ENCODE measurements at places on chromosomes 7 and 10.

DNA sequence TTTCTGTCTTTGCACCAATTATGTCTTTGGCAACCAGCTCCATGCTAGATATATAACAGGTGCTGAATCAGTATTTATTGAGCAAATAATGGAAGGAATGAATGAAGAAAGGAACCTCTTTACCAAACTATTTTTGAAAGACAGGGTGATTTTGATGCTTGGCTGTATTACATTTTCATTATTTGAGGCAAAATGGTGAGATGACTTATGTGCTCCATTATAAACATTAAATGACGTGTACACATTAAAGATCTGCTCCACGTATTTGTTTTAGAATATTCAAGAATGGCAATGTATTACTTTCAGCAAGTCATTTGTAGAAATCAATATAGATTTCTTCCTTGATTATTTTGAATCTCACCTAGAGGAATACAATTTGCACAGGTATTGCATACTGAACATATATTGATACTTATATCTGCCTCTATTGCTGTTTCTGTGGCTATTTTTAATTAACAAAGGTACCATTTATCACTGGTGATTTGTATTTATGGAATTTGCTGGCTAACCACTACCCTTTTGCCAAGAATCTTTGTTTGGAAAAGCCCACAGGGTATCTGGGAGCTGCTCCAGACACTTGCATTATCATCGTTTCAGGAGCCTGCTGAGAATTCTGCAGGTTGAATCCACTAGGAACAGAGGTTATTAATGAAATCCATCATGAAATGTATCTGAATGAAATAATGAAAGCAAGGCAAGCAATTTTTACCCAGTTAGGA lies 92.2 kb downstream of the SEMA3C start:
- peak; percentile 80 for DNase-seq

- no peak for DNase-seq
Measured at GRCh38 chr10:102122450-102122849, 2.3 kb upstream of the LDB1 start.

GRCh38 chr7:151992375-151992774 lies 33.1 kb upstream of the GALNT11 start:
- peak; percentile 27 for DNase-seq

- DNase-seq: peak; percentile 25
Measured at GRCh38 chr10:16545116-16545736, 23.5 kb upstream of the C1QL3 start.

DNA sequence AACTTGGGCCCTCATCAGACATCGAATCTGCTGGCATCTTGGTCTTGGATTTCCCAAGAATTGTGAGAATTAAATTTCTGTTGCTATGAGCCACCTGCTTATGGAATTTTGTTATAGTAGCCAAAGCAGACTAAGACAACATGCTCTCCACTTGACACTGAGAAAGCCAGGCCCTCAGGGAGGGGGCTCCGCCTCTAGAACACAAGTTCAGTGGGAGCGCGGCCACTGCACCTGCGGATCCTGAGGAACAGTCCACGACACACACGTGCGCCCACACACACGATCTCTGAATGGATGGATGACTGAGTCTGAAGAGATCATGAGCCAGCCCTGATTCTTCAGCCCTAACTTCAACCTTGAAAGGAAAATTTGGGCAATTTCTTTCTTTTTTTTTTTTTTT lies 73.7 kb downstream of the CTBP2 start:
- no peak for DNase-seq

- DNase-seq: no peak
Measured at GRCh38 chr7:621572-622285, 102.1 kb upstream of the PDGFA start.

DNA sequence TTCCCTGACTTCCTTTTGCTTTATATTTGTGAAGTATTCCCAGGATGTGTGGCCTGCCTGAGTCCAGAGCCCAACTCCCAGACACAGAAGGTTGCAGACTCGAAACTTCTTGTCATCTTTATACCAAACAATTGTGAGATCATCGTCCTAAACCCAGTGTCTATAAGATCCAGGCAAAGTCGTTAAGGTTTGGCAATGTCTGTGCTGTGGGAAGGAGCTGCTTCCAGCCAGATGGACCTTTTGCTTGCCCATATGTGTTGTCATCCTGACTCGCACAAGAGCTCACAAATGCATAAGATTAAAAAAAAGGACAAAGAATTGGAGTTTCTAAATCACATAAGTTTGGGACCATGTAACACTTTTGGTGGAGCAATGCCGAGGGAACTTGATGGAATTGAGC lies 37.0 kb downstream of the WNT2 start:
- no peak for DNase-seq

- DNase-seq: no peak
Measured at GRCh38 chr10:71513936-71514335, 117.2 kb downstream of the CDH23 start.

DNA sequence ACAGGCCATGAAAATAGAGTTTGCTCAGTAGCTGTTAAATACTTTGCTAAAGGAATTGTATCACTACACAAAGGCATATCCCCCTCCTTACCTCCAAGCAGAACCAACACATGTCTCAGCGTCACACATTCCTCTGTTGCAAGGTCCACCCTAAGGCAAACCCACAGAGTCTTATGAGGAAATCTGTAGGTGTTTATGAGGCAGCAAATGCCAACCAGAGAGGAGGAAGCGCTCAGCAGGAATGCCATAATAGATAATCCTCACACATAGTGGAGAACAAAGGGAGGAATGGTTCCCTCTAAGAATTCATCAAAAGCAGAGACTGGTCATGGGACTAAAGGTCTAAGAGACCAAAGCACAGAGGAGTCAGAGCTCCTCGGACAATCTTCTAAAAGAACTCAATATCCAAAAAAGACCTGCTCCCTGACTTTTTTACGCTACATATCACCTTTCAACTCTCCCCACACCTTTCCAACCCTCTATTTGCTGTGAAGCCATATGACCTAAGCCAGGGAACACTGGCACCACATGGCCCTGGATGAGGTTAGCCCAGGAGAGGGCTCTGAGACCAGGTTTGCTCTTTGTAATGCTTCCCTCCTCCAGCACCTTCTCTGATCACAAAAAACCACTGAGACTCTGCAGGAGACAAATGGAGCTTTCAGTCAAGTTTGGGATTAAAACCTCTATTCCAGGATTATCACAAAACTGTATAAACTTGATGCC lies 7.3 kb downstream of the SLC25A13 start:
- peak; percentile 87 for DNase-seq

DNA sequence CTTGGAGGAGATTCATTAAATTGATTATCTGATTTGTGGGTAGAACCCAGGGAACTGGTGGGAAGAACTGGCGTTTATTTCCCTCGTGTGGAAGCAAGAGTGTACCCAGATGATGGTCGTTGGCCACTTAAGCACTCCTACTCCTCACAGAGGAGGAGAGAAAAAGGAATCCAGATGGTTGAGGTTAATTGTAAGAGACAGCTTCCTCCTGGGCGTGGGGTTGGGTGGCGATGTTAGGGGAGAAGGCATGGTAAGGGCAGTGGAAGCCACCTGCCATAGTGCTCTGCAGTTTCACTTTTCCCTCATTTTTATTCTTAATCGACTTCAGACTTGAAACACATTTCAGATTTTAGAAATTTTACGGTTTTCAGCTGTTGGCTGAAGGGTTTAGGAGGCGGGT lies 104.1 kb downstream of the DOCK1 start:
- no peak for DNase-seq

GRCh38 chr10:104309980-104310978 lies 28.0 kb downstream of the ITPRIP start:
- DNase-seq: peak; percentile 59

DNA sequence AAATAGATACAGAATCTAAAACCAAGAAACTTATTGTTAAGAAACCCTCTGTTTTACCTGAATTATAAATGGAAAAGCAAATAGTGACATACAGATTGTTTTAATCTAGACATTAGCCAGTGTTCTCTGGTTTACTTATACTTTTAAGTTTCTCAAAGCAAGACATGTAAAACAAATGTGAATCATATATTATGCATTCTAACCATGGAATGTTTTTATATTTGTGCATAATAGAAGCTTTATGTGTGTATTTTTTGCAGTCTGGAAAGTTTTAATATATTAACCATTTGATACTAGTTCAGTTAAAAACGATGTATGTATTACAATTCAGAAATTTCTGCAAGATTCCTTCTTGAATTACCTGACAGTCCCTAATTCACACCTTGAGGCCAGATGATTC lies 150.6 kb upstream of the TMEM72 start:
- DNase-seq: no peak

- DNase-seq: peak; percentile 71
Measured at GRCh38 chr7:1086588-1087464, 1.1 kb upstream of the GPER1 start.

DNA sequence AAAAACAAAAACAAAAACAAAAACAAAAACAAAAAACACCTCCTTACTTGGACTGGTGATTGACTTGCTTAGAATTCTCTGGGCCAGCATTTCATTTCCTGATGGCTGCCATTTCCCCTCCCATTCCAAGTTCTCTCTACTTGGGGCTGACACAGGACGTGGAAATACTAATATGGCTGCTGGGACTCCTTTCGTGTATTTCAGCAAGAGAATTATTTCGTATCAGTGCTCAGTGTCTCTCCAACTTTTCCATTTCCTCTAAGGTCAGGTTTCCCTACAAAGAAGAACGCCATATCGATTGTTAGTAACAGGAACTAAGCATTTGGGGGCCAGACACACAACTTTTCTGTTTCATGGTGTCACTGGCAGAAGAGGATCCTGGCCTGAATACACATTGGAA lies 22.5 kb upstream of the VAX1 start:
- DNase-seq: no peak

DNA sequence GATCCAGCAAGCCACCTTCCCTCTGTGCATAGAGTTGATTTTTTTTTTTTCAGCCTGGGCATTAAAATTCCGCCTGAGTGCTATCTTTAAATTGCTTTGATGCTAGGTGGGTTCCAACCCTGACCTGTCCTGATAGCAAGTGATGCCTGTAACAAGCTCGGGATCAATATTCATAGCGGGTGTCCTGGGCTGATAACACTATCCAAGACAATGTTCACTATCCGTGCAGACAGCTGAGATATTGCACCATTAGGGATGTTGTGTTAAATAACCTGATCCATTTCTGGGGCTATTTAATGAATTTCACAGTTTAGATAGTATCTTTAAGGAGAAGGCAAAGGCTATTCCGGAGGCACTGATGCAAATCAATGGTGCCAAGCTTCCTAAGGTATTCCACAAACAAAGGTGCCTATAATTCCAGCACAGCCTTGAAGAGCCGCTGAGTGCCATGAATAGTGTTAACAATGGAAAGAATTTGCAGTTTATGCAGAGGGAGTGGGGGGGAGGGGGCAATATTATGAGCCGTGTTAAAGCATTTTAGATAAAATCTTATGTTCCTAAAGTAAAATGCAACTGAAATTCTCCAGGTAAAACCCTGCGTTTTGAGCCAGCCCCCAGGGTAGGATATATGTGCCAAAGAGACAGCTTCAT lies 4.2 kb upstream of the NKX1-2 start:
- DNase-seq: no peak

All from mammary epithelial cell (primary cell).